ENCODE measurements at places on chromosomes 16 and 17.

- DNase-seq = no peak
Measured at GRCh38 chr16:53056392-53056881, 1.6 kb downstream of the CHD9 start.

GRCh38 chr16:1779234-1779701, 3.1 kb downstream of the SPSB3 start:
- DNase-seq = no peak

DNA sequence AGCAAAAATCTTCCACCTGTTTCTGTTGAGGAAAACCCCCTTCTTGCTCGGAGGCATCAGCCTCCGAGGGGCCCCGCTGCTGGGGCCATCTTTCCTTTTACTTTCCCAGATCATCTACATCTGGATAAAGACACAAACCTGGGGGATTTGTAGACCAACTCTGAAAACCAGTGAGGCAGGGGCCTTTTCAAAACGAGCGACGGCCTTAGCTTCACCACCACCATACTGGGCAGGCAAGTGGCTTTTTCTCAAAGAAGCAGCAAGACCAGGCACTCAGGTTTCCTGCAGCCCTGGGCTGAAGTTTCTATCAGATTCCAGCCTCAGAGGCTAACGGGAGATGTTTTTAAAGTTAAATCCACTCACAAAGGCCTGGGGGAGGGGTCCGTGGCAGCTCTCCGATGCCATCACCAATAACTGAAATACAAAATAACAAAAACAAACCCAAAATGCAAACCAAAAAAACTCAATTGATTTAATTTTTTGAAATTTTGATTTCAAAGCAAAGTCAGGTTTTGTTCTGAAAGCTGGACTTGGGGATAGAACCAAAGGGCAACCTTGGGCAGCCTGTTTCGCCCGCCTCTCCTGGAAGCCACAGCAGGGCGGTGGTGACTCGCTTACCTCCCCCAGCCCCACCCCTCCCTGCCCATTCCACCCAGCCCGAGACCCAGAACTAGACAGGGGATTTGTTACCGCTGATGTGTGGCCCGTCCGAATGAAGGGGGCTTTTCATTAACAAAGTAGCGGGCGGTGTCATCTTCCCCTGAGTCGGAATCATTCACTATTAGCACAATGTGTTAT, 55.8 kb downstream of the SALL1 start:
- DNase-seq = no peak

- DNase-seq = no peak
Measured at GRCh38 chr16:88009563-88010342, 58.5 kb downstream of the BANP start.

DNA sequence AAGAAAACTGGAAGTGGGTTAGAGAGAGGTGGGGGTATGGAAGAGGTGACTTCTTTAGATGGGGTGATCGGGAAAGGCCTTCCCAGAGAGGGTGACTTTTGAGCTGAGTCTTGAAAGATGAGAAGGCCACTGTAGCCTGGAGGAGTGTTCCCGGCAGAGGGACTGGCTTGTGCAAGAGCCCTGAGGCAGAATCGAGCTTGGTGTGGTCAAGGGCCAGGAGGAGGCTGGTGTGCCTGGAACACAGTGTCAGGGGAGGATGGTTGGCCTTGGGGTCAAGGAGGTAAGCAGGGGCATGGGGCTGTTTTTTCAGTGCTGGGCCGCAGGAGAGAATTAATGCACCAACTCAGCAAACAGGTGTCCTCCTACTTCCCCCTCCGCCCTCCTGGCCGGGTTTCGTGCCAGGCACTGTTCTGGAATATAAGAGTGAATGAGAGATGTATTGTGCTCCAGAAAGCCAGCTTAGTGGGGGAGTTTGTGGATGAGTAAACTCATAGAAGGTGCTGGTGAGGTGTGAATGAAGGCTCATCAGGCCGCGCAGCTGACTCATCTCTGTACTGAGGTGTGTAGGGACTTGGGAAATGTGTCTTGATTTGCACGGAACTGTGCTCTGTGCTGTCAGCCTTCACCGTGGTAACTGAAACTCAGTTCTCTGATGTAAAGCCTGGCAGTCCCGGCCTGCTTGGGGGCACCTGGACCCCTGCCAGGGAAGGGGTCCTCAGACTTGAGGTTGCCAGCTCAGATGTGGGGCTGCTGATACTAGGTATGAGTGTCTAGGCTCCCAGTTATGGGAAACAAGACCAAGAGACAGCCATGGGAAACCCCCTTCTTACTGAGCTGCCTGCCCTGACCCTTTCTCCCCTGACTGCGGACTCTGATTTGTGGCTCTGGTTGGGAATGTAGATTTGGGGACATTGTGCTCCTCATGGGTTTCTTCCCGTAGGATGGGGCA, 15.3 kb downstream of the KSR1 start:
- DNase-seq = no peak

GRCh38 chr17:6313835-6314234, 121.1 kb downstream of the AIPL1 start:
- DNase-seq = no peak

Measured in HS-5 (cell line).